ENCODE measurements at places on chromosomes 12 and 14.

- no peak for DNase-seq
Measured at GRCh38 chr12:32455607-32456071, 56.3 kb downstream of the FGD4 start.

- no peak for DNase-seq
Measured at GRCh38 chr12:131445795-131446194, 265.1 kb upstream of the SFSWAP start.

GRCh38 chr12:126974779-126975178 lies 1292.2 kb upstream of the TMEM132C start:
- no peak for DNase-seq

DNA sequence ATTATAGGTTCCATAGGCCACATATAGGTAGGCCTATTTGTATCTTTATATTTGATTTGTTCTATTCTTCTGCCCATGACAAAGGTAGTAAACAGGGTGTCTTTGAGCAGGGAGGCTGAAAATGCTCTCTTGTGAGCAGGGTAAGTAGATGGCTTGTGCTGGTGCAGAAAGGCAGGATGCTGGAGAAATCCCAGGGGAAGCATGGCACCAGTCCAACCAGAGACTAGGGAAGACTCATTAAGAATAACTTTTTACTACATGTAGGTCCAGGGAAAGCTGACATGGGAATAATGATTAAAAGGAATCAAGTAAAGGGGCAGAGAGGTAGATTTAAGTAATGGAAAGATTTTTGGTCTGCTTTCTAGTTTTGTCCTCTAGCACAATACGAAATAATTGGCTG lies 245.0 kb downstream of the RGS6 start:
- no peak for DNase-seq

DNA sequence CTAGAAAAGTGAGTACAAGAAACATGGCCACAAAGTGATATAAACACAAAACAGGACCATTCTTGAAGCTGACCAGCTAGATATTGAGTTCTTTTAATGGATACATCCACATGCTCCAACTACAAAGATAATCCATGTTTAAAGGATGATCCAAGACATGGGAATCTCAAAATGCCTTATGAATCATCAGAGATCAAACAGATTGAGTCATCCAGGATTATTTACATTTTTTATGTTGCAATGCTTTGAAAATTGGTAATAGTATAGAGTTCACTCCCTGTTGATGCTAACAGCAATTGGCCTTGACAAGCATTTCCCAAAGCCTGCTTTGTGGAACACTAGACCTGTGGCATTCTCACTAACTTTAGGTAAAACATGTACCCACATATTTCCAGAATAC lies 293.0 kb upstream of the TBX3 start:
- DNase-seq = no peak

DNA sequence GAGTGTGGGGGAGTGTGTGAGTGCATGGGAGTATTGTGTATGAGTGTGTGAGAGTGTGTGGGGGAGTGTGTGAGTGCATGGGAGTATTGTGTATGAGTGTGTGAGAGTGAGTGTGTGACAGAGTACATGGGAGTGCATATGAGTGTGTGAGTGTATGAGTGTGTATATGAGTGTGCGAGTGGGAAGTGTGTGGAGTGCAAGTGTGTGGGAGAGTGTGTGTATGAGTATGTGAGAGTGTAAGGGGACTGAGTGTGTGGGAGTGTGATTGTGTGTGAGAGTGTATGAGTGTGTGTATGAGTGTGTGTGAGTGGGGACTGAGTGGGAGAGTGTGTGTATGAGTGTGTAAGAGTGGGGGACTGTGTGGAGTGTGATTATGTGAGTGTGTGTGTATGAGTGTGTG lies 40.7 kb downstream of the PRIMA1 start:
- no peak for DNase-seq

GRCh38 chr14:71388862-71389261 lies 481.6 kb downstream of the PCNX1 start:
- no peak for DNase-seq

GRCh38 chr14:92386637-92387036 lies 63.7 kb downstream of the SLC24A4 start:
- no peak for DNase-seq

- DNase-seq = no peak
Measured at GRCh38 chr12:126681676-126682075, 1585.3 kb upstream of the TMEM132C start.

GRCh38 chr12:2290516-2291065 lies 237.8 kb downstream of the CACNA1C start:
- DNase-seq = no peak

GRCh38 chr12:112963227-112963861 lies 15.0 kb upstream of the OAS2 start:
- no peak for DNase-seq

DNA sequence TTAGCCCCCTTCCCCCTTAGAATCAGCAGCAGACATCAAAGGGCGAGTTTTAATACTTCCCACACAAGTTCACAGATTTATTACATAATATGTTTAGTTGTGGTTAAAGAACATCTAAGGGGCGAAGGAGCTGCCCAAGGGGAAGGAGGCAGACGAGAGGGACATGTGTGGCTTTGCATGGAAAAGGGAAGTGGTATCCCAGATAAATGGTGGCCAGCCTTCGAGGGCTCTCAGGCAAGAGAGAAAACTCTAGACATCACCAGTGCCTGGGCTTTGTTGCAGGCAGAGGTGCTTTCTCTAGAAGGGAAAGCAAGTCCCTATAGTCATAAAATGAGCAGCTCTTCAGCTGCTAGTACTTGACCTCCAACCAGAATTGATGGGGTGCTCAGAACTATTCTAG lies 121.2 kb downstream of the CACNA1C start:
- no peak for DNase-seq

DNA sequence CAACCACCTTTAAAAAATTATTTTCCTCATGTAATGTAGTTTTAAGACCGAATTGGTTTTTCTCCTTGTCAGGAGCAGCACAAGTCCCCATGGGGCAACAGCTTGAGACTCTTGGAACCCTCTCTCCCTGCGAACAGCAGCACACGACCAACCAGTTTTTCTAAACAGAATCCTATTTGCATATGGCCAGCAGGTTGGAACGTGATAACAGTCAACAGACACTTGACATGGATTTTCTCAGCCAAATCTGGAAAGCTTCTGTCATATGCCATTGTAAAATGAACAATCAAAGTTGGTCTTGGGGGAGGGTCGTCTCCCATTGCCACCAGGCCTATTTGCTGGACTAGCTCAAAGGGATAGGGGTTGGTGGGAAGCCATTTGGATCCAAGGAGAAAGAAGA lies 1915.0 kb upstream of the FLRT2 start:
- DNase-seq = no peak

DNA sequence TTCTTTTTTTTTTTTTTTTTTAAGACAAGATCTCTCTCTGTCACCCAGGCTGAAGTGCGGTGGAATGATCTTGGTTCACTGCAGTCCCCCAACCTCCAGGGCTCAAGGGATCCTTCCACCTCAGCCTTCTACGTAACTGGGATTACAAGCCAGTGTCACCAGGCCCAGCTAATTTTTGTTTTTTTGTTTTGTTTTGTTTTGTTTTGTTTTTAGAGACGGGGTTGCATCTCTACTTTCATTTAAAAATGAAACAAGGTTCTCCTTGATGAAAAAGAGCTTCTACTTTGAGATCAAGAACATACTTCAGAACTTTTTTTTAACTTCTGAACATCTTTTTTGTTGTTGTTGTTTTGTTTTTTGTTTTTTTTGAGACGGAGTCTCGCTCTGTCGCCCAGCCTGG lies 121.7 kb upstream of the PRB2 start:
- DNase-seq = no peak

GRCh38 chr12:101838628-101839323 lies 8.0 kb upstream of the GNPTAB start:
- DNase-seq = no peak

DNA sequence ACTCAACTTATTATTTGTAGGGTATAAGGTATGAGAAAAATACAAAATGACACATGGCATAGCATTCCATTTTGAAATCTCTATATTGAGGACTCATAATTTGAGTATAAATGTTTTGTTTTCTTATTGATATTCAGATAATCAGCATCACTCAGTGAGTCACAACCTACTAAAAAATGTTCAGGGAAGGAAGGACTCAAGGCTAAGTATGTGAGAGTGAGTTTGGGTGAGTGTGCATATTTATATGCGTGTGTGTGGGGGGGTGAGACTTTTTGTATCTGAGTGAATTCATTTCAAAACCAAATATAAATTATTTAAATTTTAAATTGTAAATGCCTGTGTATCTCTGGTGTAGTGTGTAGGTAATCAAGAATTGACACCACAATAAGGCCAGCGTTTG lies 87.8 kb upstream of the PRKD1 start:
- DNase-seq = no peak

DNA sequence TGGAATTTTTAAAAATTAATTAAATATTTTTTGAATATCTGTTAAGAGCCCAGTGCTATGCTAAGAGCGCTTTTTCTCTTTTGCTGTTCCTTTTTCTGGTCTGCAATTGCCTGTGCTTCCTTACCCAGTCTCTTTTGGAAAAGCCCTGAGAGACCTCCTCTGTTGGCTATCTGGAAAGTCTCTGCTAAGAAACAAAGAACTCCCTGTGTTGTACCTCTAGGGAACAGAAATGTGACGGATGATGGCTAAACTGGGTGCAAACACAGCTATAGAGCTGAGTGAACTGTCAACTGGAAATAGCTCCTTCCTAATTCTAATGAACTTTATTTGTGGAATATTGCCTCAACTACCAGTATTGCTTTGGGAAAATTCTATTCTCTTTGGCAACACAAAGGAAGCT lies 261.6 kb upstream of the NOVA1 start:
- DNase-seq = no peak

DNA sequence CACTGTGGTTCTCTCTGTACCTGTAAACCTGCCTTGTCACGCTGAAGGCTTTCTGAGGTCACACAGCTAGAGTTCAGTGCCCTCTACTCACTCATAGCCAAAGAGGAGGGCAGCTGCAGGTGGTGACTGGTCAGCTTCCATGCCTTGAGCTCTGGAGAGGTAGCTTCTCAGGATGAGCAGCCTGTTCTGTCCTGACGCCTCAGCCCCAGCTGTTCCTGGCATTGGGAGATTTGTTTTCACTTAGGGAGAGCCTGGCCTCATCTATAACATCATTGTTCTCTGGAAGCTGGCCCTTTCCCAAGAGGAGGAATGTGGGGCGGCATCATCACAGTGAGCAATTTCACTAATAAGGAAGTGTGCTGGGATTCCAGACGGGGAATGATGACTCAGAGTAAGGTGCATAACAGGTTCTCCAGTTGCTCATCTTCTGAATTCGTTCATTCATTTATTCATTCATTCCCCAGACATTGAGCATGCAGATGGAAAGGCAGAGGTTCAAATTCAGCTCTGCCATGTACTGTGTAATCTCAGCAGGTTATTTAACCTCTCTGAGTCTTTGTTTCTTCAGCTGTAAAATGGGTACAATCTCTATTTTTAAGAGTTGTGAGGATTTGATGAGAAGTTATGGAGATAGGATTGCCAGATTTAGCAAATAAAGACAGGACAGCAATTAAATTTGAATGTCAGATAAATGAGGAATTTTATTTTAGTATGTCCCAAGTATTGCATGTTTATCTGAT lies 255.8 kb upstream of the CRY1 start:
- no peak for DNase-seq

DNA sequence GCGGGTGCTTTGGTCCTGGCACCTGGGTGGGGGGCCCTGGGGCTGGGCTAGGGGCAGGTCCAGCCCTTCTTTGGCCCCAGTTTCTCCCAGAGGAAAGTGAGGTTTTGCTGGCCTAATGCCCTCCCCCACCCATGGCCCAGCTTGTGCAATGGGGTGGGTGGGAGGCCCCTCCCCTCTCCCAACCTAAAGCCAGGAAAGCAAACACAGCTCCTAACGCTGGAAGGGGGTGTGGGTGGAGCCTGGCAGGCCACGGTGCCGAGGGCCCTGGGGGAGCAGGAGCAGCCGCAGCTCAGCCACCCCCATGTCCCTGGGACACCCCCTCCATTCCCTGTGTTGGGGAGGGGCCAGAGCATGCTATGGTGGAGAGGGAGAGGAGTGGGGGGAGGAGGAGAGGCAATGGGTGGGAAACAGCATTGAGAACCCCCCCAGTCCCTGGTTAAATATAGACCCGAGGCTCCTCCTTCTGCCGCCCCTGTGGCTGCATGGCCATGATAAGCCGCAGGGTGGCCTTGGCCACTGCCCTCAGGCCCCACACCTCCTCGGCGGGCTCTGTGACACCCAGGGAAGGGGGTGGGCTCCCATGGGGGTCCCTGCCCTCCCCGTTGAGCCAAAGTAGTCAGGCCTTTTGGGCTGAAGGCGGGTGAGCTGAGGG lies 4.7 kb downstream of the EXOC3L4 start:
- DNase-seq = no peak

GRCh38 chr14:50669441-50669986 lies 1.4 kb upstream of the SAV1 start:
- no peak for DNase-seq

DNA sequence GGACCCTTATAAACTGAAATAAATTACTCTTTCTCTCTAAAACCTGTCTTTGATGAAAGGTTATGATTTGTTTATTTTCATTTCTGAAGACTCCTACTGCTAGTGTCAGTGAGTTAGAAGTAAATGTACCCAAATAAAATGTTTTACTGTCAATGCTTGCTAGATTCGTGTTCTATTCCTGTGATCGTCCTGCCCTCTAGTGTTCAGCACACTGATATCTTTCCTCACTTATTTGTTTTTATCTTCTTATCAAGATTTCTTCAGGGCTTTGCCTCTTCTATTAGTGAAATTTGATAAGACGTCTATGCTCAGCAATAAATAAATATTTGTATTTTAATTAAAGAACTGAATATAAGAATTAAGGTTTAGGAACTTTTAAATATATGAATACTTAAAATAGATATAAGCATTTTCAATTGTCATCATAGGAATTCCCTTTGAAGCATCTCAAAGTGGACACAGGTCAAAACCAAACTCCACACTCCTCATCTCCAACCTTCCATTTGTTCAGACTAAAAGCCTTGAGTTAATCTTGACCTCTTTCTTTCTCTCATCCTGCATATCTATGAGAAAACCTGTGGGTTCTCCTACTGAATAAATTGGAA lies 75.8 kb downstream of the C12orf50 start:
- DNase-seq = no peak

DNA sequence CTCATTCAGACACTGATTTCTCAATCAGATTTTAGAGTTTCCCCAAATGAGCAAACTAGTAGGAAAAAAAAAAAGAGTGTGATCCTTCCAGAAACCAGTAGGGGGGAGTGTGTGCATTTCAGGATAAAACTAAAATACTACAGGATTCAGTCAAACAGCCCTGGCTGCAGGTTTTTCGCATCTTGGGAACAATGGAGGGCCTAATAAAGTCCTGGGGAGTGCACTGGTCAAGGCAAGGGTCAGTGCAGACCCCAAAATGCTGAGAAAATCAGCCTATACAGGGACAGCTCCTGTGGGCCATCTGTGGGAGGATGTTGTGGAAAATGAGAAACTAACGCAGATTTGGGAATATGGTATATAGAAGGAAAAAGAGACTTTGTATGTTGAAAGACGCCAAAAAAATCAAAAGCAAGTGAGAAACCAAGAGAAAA lies 22.2 kb upstream of the ABCD4 start:
- DNase-seq = no peak

DNA sequence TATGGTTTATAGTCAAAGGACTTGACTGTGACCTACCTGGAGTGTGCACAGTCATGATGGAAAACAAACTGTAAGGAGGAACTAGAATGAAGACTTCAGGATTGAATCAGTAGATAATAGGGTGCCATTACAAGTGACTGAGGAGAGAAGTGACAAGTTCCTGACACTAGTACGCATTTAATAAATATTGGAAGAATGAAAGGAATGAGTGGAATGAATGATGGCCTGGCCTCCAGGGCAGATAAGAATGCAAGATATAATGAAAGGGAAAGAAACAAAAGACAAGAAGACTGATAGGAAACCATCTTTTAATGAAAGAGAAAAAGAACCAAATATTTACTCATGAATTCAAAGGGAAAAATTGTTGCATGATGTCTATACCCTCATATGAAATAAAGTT lies 44.7 kb upstream of the NEDD1 start:
- DNase-seq = no peak

Data from cortex of kidney (tissue), 1 donor.